ENCODE measurements at places on chromosomes 3 and 15.
A peak's percentile ranks its signal among the peaks of the same experiment; 100 is the strongest.

- DNase-seq = no peak
These were observed 31.5 kb downstream of the TM2D3 start for GRCh38 chr15:101620671-101621070.

- DNase-seq = no peak
These were observed 265.2 kb upstream of the GOLGA6L4 start for GRCh38 chr15:83970295-83970890.

DNA sequence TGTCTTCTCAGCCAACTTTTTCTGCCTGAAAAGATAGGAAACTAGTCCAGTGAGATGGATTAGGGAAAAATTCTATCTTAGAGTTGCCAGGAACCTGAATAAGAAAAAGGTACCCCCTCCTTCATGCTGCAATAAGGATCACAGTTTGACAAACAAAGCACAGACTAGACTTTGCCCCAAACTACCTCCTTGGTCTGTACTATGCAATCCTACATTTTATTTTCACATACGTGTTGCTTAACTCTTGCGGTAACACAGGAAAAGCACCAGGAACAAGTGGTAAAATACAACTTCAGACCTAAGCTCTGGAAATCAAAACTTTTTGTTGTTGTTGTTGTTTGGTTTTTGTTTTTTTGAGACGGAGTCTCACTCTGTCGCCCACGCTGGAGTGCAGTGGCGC, 11.3 kb upstream of the IL12A start:
- no peak for DNase-seq

- no peak for DNase-seq
These were observed 32.2 kb upstream of the COLQ start for GRCh38 chr3:15553749-15554148.

- peak; percentile 50 for DNase-seq
These were observed 115.8 kb upstream of the ARHGEF3 start for GRCh38 chr3:56917361-56918110.

DNA sequence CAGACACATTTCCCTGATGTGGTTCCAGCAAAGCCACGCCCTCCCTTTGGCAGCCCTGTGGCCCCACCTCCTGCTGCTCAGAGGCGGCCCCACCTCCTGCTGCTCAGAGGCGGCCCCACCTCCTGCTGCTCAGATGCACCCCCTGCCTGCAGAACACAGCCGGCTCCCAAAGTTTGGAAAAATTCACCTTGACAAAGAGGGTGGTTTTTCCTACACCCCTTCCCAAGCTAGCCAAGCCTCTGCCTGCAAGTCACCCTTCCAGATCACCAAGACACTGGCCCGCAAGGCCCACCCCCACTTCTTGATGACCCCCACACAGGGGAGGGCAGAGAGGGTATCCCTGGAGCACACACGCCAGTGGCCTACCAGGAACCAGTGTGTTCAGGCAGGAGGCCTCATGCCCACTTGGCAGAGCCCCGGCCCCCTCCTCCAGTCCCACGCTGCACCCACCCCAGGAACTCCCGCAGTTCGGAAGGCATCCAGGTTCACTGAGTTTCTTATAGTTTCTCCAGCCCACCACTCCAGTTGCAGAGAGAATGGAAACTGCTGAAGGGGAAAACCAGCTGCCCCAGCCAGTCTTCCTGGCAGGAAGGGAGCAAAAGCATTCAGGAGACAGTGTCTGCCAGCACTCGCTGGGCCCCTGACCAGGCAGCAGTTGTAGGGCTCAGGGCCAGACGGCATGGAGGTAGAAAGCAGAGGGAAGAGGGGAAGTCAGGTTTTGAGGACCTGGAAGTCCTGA, 2.3 kb upstream of the HAPLN3 start:
- DNase-seq = no peak

- DNase-seq = no peak
These were observed 9.8 kb upstream of the VGLL4 start for GRCh38 chr3:11653298-11654055.

- DNase-seq = no peak
These were observed 318.6 kb upstream of the SATB1 start for GRCh38 chr3:18743761-18744160.

GRCh38 chr15:70257573-70258248, 160.0 kb upstream of the TLE3 start:
- DNase-seq = no peak

DNA sequence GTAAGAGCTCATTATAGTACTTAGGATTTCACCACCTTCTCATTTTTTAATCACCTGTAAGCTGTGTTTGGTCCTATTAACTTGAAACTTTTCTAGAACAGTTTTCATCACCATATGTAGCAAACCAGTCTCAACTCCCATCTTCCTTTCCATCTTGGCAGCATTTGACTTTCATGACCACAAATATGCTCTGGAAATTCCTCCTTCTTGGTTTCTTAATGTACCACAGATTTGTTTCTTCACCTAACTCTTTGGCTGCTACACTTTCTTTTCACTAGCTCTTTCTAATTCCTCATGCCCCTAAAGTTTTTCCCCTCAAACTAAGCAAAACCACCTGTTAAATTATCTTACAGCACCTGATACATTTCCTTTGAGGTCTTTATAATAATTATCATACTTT, 13.2 kb upstream of the NMB start:
- DNase-seq = no peak

- DNase-seq = no peak
These were observed 645.9 kb downstream of the OTOL1 start for GRCh38 chr3:162142511-162142910.

GRCh38 chr15:63029676-63030075, 12.9 kb upstream of the TPM1 start:
- no peak for DNase-seq

DNA sequence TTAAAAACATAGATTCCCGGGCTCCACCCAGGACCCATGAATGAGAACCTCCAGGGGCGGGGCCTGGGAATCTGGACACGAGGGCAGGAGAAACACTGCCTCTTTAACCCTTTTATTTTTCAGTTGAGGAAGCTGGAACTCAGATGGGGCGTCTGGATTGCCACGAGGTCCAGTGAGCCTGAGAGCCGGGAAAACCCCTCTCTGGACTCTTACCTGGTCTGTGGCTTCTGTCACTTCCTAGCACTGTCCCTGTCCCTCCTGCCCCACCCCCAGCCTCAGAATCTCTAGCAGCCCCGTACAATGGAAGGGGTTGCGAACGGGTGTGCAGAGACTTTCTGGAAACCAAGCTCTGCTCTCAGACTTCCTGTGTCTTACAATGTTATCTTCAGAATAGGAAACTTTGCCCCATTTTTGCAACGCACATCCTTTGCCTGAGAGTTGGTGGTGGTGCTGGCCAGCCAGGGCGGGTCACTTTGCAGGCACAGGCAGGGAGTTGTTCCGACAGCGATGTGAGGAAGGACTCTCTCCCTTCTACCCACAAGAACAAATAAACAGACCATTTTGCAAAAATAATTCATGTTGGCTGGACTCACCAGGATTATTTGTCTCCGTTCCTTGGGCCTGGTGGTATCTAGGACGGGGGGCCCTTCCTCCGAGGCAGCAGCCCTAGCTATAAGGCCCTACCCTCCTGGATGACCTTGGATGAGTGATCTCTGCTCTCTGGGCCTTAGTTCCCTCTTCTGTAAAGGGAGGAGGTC, 59.1 kb downstream of the SMAD6 start:
- DNase-seq = no peak

DNA sequence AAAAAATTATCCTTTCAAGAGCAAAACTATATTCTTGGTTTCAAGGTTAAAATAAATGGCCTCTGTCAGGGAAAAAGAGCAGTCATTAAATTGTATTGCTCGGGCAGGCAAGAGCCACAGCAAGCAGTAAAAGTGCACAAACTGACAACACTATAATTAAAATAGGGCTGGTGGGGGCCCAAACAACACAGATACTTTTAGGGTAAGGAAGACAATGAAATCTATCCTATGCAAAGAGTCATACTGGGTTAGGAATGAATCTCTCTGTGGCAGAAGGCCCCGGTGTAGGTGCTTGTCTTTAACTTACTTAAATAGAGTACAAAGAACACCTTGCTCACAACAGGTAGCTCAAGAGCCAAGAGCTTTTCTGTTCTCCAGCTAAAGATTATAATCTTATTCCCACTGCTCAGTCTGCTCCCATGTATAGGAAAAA, 94.7 kb downstream of the DLG1 start:
- no peak for DNase-seq

- DNase-seq = no peak
These were observed 908.6 kb downstream of the NTRK3 start for GRCh38 chr15:87347806-87348515.

- no peak for DNase-seq
These were observed 173.7 kb downstream of the ATG7 start for GRCh38 chr3:11445883-11446282.

DNA sequence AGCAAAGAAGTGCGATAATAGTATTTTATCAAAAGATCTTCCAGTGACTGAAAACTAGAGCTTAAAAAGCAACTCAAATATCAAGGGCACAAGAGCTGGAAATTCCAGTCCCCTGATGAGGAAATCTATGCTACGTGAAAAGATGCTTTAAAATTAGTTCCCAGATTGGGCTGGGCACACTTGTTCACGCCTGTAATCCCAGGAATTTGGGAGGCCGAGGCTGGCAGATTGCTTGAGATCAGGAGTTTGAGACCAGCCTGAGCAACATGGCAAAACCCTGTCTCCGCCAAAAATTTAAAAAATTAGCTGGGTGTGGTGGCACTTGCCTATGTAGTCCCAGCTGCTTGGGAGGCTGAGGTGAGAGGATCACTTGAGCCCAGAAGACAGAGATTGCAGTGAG, 138.8 kb downstream of the SEMA6D start:
- DNase-seq = no peak

DNA sequence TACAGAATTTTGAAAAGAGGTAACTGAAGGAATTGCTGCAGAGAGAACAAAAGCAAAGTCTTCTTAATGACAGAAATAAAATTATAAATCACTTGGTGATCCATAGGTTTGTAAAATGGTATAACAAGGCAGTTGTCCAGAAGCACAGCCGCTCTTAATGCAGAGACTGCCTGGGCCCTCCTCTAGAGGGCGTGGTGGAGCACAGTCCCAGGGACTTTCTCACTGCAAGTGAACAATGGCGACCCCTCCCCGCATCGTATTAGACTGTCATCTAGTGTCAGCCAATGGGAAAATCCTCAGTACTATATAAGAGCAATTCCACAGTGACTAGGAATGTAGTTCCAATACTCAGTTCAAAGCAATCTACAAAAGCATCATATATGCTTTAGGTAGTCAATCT, 26.4 kb upstream of the ZBED2 start:
- DNase-seq = no peak

DNA sequence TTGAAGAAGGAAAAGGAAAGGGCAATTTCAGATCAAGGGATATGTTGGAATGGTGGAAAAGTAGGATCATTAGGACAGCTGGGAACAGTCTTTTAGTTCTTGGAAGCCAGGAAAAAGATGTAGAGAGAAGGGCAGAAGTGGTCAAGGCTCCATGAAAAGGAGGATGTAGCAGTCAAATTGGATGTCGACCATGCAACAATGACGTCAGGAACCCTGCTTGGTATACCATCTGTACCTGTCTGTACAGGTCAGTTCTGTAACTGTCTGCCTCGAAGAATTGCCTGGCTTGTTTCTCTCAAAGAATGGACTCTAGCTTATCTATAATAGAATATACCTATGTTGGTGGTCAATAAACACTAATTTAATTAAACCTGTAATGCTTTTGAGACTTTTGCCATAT, 157.8 kb upstream of the SGO1 start:
- no peak for DNase-seq

DNA sequence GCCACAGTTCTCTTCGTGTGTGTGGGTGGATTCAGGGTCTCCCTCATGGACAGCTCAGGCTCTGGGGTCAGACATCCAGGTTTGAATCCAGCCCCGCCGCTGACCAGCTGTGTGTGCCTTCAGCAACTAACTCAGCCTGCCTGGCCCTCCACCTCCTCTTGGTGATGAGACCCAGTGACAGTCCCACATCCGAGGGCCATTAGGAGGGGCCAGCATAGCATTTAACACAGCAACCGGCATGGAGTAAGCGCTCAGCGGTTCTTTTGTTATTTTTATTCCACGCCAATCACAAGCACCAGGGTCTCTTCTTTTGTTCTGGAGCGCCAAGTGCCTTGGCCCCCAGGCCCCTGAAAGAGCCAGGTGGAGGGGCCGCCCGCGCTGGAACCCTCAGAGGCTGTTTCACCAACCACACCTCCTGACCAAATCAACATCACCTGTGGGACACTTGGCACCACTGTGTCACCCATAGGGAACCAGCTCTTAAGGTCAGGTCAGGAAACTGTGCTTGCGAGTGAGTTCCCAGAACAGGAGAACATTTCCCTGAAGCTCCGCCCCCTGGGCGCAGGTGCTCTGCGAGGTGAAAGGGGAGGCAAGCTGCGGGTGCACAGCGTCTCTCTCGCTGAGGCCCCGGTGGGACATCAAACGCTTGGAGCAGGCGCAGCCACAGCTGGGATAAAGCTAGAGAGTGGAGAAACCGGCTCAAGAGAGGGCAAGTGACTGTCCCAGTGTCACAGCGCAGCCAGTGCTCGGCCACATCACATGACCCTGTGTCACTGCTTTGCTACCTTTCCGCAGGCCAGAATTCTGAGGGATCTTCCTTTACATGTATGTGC, 311.3 kb downstream of the UACA start:
- no peak for DNase-seq

DNA sequence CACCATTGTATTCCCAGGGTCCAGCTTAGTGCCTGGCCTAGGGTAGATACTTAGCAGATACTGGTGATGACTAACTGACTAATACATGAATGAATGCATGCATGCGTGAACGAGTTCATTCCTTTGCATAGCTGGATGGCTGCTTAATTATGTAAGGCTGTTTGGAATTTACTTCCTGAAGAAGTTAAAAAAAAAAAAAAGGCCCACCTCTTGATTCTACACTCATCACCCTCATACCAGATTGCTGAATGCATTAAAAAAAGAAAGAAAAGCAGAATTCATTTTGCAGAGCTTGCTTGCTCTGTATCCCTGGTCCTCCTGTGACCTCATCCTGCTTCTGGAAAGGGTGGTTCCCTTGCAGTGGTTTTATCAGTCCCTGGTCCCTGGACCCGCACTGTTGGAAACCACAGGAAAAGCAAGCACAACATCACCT, 277.6 kb upstream of the CFAP20DC start:
- no peak for DNase-seq

GRCh38 chr3:159451067-159451466, 537.6 kb upstream of the IL12A start:
- peak; percentile 8 for DNase-seq

GRCh38 chr15:85583923-85584390, 203.6 kb downstream of the AKAP13 start:
- DNase-seq = no peak

DNA sequence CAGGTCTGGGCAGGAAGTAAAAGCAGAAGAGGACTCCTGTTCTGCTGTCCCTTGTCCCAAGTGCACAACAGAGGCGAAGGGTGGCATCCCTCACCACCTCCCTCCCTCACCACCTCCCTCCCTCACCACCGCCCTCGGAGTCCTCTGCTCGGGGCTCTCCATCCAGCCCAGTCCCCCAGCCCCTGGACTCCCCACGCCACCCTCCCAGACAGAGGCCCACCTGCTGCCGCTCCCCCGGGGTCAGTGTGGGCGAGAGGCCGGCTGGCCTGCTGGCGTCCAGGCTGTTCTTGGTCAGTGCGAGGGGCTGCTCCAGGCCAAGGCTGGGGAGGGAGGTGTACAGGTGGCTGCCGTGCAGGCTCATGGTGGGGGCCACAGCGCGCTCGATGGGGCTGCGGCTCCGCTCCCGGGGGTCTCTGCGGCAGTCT, 79.1 kb downstream of the VGLL4 start:
- no peak for DNase-seq

GRCh38 chr3:172811099-172811498, 60.6 kb downstream of the ECT2 start:
- DNase-seq = no peak

Measured in NCI-H2029 treated with DMSO at 0.1 percent for 48 hours (cell line).